ENCODE measurements at places on chromosomes 5 and 9.

DNA sequence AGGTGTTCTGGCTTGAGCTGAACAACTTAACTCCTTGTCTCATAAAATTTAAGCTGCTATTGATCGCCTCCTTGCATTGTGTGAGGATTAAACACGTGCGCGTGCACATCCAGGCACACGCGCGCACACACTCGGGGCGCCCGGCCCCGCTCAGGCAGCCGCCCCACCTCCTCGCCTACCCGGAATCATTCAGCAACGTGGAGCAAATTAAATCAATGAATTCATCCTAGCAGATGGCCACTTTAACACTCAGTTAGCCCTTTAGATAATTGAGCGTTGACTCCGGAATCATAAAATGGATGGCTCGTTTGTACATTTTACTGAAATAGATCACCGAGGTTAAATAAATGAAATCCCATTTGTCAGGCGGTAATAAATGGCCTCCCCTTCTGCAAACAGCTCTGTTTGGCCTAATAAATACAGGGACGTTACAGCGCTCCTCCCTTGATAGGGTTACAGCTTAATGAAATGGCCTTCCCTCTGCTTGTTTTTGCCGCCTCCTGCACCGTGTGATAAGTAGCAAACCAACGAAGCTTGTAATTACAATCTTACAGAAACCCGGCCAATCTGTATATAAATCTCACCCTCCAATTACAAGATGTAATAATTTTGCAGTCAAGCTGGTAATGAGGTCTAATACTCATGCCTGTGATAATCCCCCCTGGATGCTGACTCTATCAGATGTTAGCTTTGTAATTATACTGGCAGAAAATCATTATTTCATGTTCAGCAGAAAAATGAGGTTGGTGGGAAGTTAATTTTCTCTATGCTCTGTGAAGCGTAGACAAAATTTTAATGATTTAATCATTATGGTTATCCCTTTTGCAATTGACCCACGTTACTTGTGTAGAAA lies 229.7 kb upstream of the IRX4 start:
- no peak for DNase-seq

GRCh38 chr5:171574376-171574775 lies 154.9 kb downstream of the FGF18 start:
- DNase-seq: peak; percentile 56

- DNase-seq: no peak
These were observed 514 bp downstream of the STOML2 start for GRCh38 chr9:35102465-35102768.

DNA sequence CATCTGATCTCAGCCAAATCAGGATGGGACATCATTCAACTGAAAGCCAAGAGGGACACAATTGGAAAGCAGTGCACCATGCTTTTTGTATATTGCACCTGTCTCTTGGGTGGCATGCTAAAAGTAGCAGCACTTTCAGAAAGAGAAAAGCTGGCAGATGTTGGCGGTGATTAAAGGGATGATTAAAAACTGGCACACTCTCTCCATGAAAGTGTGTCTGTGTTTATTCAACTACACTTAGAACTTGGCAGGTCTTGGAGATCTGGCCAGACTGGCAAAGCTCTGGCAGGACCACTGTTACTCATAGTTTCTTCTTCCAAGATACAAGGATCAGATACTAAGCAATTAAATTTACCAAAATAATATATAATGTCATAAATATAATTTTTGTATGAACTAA lies 112.9 kb upstream of the ELAVL2 start:
- DNase-seq: no peak

DNA sequence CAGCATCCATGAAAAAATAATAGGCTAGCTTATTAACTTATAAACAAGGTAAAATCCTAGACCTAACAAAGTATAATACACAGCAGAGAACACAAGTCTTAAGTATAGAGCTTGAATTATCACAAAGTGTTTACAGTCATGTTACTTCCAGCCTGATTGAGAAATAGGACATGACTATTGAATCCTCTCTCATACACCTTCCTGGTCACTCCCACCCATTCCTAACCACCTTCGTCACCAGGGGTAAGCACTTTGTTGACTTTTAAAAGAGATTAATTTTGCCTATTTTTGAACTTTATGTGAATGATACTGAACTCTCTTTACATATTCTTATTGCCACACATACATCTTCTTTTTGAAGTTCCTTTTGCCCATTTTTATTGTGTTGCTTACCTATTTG lies 325.8 kb downstream of the PJA2 start:
- no peak for DNase-seq

GRCh38 chr5:96669909-96670308 lies 7.7 kb downstream of the CAST start:
- DNase-seq: no peak

DNA sequence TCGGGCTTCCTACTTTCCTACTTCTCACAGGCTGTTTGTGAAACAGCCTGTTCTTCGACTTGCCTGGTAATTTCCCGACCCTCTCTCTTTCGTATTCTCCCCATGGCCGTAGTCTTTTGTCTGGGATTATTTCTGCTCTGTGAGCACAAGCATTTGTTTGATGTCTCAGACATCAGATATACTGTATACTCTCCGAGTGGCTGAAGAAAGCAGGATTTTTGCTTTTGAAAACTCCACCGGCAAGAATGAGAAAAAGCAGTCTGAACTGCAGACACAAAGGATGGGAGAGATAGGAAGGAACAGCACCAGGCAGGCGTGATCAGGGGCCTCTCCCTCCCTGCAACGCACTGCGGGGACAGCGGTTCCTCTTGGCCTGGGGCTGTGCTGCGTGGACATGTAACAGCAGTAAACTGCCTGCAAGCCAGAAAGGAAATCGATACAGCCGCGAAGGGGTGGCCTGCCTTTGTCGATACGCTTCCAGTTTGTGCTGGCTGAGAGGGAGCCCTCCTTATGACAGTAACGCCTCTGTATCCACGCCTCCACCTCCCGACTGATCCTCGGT lies 313.9 kb upstream of the TLE4 start:
- DNase-seq: peak; percentile 23
